ENCODE measurements at places on chromosomes 6 and 20. TPM values are rescaled to one million over a fixed set of nuclear protein-coding genes. Genes with fewer than 3 reads are reported as not detected.

GPSM3 gene
- total RNA-seq: 18.0 TPM

RBM24 gene
- total RNA-seq: 4.0 TPM

ESR1 gene
- total RNA-seq: under 0.01 TPM

HLA-DRB5 gene
- 0.33 TPM for total RNA-seq

LST1 gene
- 0.48 TPM for total RNA-seq

ELOVL2 gene
- total RNA-seq: not detected

NRM gene
- total RNA-seq: 7.0 TPM

NFATC2 gene
- total RNA-seq: 6.9 TPM

POFUT1 gene
- 52.3 TPM for total RNA-seq

SMIM13 gene
- 17.4 TPM for total RNA-seq

RNF182 gene
- total RNA-seq: 4.3 TPM

KIF25 gene
- total RNA-seq: not detected

HRH3 gene
- total RNA-seq: not detected

PMEPA1 gene
- total RNA-seq: 25.2 TPM
